ENCODE measurements at places on chromosomes 2 and 18. TPM values are rescaled to one million over a fixed set of nuclear protein-coding genes. Genes with fewer than 3 reads are reported as not detected.

HOXD4 gene
- 5.5 TPM for total RNA-seq

CYTIP gene
- total RNA-seq = under 0.01 TPM

NAT8 gene
- not detected for total RNA-seq

NPPC gene
- total RNA-seq = not detected

GPBAR1 gene
- total RNA-seq = under 0.01 TPM

NABP1 gene
- total RNA-seq = 308 TPM

RBM44 gene
- total RNA-seq = 0.97 TPM

LYPD1 gene
- total RNA-seq = 34.5 TPM

DSC3 gene
- total RNA-seq = 0.43 TPM

CDH2 gene
- total RNA-seq = 89.2 TPM

VSNL1 gene
- 0.32 TPM for total RNA-seq

FEV gene
- total RNA-seq = not detected

- DNase-seq = no peak
Observed at GRCh38 chr2:110182449-110182848, 22.4 kb downstream of the NPHP1 start.

- DNase-seq = no peak
Observed at GRCh38 chr2:117571590-117572349, 242.7 kb upstream of the DDX18 start.

DNA sequence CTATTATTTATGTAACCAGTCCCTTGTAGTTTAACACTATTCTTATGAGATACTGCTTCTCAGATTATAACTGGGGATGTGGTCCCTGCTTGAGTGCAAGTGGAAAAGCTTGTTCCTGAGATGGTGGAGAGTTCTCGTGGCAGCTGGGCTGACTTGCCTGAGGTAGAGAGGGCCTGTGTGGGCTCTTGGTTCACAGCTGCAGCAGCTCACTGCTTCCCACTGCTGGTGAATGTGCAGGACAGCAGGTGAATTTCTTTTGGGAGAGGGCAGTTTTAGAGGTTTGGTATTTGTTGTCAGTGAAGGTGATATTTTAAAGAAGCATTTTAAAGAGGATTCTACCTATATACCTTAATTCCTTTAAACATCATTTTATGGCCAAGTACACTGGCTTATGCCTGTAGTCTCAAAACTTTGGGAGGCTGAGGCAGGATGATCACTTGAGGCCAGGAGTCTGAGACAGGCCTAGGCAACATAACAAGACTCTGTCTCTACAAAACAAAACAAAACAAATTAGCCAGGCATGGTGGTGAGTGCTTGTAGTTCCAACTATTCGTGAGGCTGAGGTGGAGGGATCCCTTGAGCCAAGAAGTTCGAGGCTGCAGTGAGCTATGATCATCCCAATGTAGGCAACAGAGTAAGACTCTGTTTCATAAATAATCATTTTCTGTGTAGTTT is 94.8 kb downstream of the MTA3 start:
- peak; percentile 81 for DNase-seq

DNA sequence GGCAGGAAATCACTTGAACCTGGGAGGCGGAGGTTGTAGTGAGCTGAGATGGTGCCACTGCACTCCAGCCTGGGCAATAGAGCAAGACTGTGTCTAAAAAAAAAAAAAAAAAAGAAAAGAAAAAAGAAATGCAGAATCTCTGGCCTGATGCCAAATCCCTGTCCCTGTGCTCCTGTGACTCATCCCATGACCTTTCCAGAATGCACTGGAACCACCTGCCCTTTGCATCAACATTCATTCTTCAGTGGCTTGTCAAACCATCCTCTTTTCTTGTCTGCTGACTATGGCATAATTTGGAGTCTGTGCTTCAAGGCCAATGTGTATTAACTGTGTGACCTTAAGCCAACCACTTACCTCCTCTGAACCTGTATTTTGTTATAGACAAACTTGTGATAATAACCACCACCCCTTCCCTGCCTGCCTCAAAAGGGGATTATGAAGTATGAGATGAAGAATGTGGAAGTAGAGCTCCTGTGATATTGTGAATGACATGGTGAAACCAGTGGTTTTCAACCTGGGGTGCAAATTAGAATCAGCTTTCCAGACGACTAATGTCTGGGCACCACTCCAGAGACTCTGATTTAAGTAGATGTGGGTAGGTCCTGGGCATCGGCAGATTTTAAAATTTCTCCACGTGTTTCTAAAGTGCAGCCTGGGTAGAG is 189.3 kb downstream of the CLIP4 start:
- DNase-seq = no peak

DNA sequence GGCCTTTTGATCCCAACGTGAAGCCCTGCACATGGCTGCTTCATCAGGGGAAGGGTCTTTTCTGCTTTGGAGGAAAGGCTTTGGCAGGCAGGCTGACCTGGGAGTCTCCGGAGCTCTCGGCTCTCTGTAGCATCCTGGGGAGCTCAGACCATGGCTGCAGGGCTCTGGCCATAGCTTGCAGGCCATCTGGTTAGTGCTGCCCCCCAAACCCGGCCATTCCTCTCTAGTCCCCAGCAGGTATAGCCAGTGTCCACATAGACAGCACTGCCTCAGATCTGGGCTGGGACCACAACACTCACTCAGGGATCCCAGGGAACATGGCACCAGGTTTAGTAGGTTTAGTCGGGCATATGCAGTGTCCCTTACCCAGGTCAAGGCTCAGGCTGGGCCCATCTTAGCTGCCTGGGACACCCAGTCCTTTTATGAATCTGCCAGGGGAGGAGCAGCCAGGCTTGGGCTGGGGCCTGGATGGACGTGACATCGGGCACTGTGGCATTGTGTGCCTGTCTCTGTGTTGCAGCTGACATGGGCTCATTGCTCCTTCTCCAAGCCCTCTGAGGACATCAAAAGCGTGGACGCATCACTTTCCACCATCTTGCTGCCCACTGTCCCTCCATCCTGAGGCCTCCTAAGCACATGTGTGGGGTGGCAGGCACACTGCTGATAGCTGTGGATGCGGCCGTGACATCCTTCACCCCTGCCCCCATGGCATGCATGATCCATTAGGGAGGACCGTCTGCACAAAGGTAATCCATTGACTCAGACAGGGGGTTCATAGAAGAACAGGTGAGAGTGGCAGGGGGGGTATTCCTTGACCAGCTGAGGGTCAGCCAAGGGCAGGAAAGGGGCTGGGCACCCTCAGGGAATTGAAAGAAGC is 19.2 kb upstream of the GPR35 start:
- DNase-seq = no peak

DNA sequence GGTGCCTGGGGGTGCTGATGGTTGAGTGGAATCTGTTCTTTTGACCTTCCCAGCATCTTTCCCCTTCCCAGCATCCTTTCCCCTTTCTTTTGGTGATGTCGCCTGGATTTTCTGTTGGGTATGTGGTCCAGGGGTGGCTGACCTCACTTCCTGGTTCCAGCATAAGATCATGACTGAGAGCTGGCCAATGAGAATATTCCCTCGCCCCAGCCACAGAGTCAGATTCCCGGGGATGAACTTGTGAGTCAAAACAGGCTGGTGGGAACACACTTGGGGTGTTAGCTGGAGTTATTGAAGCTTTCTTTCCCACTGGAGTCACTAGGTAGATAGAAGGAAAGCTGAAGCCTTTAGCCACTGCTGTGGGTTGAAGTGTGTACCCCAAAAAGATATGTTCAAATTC is 28.0 kb upstream of the FOSL2 start:
- DNase-seq = no peak

GRCh38 chr2:133658020-133658903 is 90.0 kb upstream of the NCKAP5 start:
- DNase-seq = no peak

GRCh38 chr18:21798126-21798525 is 57.5 kb downstream of the MIB1 start:
- DNase-seq = no peak

GRCh38 chr2:24359129-24360049 is 947 bp downstream of the ITSN2 start:
- peak; percentile 28 for DNase-seq

- peak; percentile 17 for DNase-seq
Observed at GRCh38 chr18:26621161-26622026, 73.0 kb upstream of the KCTD1 start.

- DNase-seq = no peak
Observed at GRCh38 chr2:201709049-201709448, 10.6 kb upstream of the MPP4 start.

GRCh38 chr2:161998857-161999256 is 75.2 kb downstream of the DPP4 start:
- DNase-seq = no peak

DNA sequence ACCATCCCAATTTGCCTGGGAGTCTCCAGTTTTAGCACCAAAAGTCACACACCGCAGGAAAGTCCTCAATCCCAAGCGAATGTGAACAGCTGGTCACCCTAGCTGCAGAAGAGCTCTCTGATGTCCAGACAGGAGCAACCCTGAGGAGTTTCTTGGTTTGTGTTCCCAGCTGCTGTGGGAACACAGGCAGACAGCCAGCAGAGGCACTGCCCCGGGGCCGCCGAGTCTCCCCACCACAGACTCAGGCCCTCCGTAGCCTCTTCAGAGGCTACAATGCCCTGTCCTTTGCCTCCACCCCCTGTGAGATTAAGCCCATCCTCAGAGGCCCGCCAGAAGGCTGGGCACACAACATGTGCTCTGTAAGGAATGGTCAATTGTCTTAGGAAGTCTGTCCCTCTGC is 111.5 kb downstream of the TTC32 start:
- DNase-seq = no peak

DNA sequence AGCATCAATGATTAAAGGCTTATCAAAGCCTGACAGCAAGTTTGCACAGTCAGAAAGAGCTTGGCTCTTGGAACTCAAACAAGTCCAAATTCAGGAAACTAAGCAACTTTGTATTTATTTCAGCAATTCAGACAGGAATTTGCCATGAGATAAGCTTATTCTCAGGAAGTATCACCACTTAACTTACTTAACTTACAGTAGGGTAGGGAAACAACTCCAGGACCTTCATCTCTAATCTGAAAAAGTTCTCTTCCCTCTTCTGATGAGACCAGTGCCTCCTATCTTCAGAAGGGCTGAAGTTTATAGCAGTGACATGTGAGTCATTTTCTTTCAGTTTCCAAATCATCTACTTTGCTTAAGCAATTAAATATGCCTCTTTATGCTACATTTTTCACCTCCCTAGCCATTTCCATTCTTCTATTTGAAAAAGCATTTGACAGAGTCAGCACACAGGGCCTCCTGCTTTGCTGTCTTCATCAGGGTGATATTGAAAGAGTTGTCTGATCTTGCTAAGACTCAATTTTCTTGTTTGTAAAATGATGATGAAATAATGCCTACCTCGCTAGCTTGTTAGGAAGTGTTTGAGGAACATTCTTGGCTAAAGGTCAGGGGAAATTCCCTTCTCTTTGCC is 389.5 kb downstream of the RND3 start:
- peak; percentile 42 for DNase-seq

GRCh38 chr18:60191926-60192325 is 180.6 kb downstream of the MC4R start:
- no peak for DNase-seq

- DNase-seq = no peak
Observed at GRCh38 chr2:144102386-144102785, 417.5 kb downstream of the ZEB2 start.

DNA sequence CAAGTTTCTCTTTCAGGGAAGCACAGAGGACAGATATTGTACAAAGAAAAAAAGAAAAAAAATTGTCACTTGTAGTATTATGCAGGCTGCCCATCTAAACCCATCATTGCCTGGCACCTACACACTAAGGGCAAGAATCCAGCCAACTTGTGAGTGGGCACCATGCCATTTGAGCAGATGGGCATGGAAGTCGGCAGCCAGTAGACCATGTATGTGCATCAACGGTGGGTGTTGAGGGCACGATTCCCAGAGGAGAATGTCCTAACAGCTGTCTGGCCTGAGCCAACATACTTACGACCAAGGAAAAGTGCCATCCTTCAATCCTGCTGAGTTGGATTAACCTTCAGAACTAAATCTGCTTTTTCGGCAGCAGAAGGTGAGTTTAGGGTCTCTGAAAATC is 63.9 kb downstream of the ARHGAP15 start:
- DNase-seq = no peak

DNA sequence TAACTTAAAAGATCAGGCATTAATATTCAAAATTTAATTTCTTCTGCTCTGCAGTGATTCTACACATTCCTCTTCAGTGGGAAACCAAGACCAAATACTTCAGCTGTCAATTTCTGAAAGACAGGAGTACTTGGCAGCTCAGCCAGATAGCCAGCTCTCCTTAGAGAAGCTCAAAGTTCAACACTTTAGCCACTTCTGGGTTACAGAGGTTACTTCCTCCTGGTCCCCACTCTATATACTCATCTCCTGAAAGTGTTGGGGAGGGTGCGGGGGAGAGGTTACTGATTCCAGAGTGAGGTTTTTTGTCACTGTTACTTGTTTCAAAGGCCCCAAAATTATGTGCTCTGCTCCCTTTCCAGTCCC is 4.1 kb downstream of the CYTIP start:
- no peak for DNase-seq

DNA sequence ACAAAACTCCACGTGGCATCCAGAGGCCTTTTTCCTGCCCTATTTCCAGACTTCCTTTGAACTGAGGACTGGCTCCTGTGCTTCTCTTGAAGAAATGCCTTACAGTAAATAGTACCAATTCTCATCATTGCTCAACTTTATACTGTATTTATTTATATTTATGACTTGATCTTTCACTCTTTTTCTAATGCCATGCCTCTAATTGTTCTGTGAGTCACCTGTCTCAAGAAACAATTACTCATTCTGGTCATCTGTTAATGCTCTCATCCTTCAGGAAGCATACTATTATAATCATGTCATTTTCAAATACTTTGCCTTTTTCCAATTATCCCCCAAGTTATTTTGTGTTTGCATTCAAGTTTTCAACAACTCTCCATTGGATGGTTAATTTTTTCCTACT is 85.9 kb downstream of the DCDC2C start:
- DNase-seq = no peak

- DNase-seq = peak; percentile 14
Observed at GRCh38 chr2:130827502-130828251, 9.0 kb upstream of the ARHGEF4 start.

Measured in fibroblast of villous mesenchyme (primary cell).